CD4-positive, alpha-beta T cell treated with Interleukin-6 at 100 ng/mL for 8 hours (primary cell): ENCODE measurements at places on chromosomes 16 and 17.

DNA sequence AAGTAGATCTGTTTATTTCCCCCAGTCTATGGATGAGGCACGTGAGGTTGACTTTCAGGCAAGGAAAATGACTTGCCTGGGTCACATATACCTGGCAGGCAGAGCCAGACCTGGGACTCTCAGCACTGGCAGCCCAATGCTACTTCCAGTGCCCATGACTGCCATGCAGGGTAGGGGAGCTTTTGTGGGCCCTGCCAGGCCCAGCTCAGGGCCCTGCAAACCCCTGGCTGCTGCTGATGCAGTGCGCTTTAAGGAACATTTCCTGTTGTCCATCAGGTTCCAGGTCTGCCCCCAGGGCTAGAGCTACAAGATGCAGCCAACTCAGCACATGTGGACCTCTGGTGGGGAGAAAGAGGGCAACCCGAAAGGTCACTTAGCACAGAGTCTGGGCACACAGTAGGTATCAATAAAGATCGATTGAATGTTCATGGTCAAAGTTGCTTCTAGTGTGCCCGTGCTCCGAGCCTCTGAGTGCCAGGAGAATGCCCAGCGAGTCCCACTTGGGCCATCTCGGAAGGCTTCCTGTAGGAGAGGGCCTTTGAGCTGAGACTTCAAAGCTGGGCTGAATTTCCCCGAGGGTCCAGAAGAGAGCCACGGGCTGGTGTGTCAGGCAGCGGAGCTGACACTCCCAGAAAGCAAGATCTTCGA is 513 bp upstream of the TBX21 start:
- DNase-seq: no peak

DNA sequence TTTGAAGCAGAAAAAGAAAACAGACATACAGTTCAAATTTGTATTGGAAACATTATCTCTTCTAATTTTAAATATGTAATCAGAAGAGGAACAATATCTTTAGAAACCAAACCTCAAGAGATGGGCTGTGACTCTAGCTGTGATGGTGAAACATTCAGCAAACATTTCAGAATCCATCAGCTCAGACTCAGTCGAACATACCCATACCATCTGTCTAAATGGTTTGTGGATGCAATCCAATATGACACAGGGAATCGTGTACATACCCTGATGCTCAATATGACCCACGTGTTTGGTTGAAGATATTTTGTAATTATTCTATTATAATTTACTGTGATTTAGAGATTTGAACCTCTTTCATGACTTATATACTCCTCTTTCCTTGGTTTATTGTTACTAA is 665.2 kb upstream of the CDH8 start:
- no peak for DNase-seq

GRCh38 chr17:57425903-57426880 is 169.9 kb downstream of the MSI2 start:
- DNase-seq: no peak

GRCh38 chr17:69367298-69367697 is 40.4 kb upstream of the ABCA5 start:
- no peak for DNase-seq

DNA sequence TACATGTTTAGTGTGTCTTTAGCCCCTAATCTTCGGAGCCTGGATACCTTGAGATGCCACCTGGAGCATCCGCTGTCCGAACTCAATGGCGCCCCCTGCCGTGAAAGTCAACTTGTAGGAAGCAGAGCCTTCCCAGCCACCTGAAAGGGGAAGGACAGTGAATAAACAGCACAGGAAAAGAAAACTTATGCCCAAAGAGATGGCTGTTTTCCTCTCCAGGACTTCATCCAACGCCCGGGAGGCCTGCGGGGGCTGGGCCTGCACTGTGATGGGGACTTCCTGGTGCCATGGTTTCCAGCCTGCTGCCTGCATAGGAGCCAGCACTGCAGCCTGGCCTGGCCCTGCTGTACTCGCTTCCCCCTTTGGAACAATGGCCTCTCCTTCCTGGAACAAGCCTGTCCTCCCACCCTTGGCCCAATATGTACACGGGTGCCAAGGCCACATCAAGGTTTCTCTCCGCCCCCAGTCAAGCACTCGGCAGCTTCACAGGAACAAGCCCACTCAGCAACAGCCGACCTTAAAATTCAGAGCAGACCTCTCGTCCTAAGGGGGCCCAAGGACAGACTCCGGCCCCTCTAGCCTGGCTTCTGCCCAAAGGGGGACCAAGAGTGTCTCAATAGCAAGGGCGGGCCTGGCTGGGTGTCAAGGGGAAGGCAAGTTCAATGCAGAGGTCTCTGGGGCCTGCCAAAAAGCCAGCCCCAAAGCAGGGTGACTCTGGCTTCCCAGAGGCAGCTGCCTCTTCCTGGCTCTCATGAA is 4.5 kb upstream of the UNC13D start:
- peak; percentile 73 for DNase-seq

GRCh38 chr17:56772442-56772841 is 61.3 kb downstream of the C17orf67 start:
- no peak for DNase-seq

DNA sequence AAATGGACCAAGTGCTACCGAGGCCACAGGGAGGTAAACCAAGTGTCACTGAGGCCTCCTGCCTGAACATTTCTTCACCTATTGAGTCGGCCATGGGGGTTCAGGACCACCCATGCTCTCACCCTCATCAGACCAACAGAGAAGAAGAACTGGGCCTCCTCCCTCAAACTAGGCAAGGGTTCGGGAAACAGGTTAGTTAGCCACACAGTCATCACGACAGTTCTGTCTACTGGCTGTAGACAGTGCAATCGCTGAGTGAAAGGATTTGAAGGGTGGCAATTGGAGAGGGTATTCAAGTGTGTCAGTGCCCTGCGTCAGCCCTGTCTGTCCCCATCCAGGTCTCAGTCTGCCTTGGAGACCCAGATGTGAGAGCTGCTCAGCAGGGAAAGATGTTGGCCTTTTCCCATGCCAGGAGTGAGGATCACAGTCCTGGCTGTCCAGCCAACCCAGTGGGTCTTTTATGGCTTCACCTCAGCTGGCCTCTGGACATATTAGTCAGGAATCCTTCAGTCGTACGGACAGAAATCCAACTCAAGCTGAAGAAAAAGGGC is 19.9 kb downstream of the TBX2 start:
- DNase-seq: no peak

DNA sequence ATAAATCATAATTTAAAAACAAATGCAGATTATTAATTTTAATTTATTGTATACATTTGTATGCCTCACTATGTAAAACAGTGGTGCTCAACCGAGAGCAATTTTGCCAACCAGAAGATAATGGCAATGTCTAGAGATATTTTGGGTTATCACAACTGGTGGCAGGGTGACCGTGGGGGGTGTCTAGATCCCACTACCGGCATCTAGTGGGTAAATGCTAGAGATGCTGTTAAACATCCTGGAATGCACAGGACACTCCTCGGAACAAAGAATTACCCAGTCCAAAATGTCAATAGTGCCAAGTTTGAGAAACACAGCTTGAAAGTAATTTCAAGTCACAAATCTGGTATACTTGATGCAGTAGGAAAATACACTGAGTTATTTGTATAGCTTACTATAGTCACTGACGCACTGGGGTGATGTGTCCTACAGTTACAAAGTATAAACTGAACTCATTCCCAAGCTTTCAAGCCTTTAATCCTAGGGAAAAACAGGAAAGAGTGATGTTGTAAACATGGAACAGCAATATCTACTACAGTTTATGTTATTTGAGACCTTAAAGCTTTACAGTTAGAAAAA is 133.5 kb downstream of the BRIP1 start:
- no peak for DNase-seq

GRCh38 chr17:40996829-40997228 is 2.9 kb upstream of the KRTAP3-3 start:
- DNase-seq: no peak

GRCh38 chr17:39894681-39895376 is 23.6 kb downstream of the GSDMB start:
- no peak for DNase-seq

DNA sequence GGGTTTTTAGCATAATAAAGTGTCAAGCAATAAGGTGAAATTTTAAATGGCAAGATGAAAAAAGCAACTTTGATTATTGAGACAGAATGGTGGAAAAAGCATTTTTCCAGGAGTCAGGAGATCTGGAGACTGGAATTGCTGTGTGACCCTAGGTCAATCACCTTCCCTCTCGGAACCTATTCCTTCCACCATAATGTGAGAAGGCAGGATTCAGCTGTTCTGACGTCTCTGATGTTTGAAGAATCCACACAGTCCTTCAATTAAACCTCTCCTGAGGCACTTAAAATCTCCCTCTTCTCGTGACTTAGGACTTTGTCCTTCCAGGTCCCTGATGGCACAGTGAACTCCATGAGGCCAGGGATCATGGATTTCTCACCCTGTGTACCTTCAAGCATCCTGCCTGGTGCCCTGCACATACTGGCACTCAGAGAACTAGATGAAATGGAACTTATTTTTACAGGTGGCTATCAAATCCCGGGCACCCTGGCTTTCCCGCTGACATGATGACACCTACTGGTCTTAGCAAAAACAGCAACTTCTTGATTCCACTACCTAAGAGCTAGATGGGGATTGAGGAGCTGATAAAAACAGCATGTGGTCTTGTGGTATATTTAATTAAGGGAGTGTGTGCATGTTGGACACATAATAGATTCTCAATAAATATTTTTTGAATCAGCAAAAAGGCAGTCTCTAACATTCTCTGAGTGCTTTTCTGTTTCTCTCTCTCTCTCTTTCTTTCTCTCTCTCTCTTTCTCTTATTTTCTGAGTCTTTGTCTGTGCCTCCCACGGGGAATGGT is 2.3 kb upstream of the CCDC182 start:
- peak; percentile 53 for DNase-seq
